ENCODE measurements at places on chromosomes 7 and 10. TPM values are rescaled to one million over a fixed set of nuclear protein-coding genes. Genes with fewer than 3 reads are reported as not detected.

DNA sequence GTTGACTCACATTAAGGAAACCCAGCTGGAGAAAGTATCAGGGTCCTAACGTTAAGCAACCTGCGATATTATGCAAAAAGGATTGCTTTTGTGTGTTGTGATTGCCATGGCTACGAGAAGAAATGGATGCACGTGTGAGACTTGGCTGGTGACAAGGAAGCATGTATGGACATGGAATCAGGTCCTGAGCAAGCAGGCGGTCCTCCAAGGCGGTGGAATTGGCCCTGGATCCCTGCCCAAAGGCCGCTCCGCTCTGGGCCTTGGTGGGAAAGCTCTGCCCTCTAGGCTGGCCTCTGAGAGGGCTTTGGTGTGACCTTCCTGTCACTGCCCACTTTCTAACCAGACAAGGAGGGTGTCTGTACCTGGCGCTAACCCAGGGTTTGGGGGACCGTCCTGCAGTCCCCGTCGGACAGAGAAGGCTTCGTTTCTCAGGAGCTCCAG lies 192.1 kb downstream of the EBF3 start:
- DNase-seq = peak; percentile 11

GRCh38 chr10:491667-492424 lies 197.6 kb downstream of the DIP2C start:
- DNase-seq = no peak

- DNase-seq = no peak
Measured at GRCh38 chr10:36450380-36450779, 675.0 kb upstream of the ANKRD30A start.

GRCh38 chr7:41053820-41054219 lies 649.1 kb downstream of the INHBA start:
- DNase-seq = no peak

DNA sequence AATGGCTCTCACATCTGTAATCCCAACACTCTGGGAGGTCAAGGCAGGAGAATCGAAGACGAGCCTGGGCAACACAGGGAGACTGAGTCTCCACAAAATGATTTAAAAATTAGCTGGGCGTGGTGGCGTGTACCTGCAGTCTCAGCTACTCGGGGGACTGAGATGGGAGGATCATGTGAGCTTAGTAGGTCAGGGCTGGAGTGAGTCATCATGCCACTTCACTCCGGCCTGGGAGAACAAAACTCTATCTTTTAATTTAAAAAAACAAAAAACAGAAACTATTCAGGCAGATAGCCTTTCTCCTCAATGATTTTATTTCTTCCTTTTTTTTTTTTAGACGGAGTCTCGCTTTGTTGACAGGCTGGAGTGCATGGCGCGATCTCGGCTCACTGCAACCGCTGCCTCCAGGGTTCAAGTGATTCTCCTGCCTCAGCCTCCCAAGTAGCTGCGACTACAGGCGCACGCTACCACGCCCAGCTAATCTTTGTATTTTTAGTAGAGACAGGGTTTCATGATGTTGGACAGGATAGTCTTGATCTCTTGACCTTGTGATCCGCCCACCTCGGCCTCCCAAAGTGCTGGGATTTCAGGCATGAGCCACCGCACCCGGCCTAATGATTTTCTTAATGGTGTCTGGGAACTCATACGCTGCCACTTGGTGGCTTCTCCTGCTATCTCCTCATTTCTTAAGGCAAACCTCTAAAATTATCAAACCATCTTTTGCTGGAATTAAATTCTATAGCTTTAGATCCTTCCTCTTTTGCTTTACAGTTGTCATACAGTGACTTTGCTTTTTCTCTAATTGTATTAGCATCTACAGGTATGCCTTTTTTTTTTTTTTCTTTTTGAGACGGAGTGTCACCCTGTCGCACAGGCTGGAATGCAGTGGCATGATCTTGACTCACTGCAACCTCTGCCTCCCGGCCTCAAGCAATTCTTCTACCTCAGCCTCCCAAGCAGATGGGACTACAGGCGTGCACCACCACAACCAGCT lies 22.9 kb downstream of the SRPK2 start:
- no peak for DNase-seq

DNA sequence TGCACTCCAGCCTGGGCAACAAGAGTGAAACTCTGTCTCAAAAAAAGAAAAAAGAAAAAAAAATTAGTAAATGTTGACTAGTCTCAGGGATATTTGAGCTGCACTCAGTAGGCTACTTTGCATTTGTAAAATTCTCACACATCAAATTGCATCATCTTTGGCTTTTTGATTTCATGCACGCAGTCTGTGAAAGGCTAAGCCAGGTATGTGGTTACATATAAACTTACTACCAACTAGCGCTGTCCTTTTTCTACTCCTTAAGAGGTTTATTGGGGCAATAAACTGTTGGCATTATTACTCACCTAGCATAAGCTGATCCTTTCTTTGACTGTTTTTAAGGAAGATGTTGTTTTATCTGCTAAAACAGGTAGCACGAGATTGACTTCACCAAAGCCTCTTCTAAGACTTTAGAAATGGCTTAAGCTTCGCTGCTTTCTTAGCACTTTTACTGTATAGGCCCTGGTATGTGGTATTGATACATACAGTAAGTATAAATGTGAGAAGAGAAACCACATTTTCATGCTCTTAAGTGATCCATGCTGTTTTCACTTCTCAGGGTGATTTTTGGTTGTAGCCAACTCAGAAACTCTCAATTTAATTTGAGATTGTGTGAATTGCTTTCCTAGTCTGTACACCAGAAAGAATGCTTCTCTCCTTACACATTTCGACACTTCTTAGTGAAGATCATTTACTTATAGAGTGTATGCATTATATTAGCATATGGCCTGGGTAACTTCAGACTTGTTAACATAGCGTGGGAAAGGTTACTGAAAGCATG lies 323.9 kb downstream of the AUTS2 start:
- DNase-seq = no peak

- peak; percentile 78 for DNase-seq
Measured at GRCh38 chr10:76251841-76252671, 820.6 kb downstream of the LRMDA start.

GRCh38 chr10:46231087-46231486 lies 55.7 kb upstream of the ANTXRL start:
- no peak for DNase-seq

DNA sequence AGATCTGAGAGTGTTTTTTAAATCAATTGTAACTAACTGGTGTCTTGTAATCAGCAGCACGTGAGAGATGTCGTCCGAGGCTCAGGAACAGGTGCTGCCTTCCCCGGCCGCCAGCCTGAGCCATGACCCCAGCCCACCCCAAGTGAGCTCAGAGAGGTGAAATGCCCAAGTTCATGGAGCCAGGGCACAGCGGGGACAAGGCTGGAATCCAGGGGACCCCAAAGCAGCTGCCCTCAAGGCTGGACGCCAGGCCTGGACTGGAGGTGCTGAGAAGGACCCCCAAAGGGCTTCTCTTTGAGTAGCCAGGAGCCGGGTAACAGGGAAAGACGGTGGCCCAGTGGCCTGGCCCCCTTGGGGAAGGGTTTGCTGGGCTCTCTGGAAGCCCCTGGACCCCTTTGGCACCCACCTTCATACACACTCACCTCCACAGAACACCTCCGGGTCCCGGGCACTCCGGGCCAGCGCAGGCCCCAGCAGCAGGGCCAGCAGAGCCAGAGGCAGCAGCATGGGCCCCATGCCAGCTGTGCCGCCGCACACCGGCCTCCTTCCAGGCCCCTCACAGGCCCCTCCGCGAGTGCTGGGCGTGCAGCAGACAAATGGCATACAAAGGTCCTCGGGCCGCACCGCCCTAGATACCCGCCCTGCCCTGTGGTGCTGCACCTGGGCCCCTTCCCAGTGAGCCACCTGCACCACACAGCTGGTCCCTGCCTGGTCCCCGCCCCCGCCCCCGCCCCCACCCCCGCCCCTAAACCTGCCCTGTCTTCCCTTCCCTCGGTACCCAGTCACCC lies 24.0 kb upstream of the CNPY1 start:
- DNase-seq = no peak

GRCh38 chr10:101319241-101319915 lies 34.6 kb upstream of the BTRC start:
- no peak for DNase-seq

GRCh38 chr7:134696261-134696660 lies 49.6 kb downstream of the BPGM start:
- DNase-seq = no peak

GRCh38 chr7:69277366-69277765 lies 320.9 kb upstream of the AUTS2 start:
- DNase-seq = no peak

- DNase-seq = no peak
Measured at GRCh38 chr10:90642136-90642535, 215.7 kb downstream of the HTR7 start.

- DNase-seq = no peak
Measured at GRCh38 chr10:95487994-95488393, 73.2 kb downstream of the SORBS1 start.

GRCh38 chr7:113285411-113285810 lies 167.1 kb upstream of the SMIM30 start:
- DNase-seq = no peak

DNA sequence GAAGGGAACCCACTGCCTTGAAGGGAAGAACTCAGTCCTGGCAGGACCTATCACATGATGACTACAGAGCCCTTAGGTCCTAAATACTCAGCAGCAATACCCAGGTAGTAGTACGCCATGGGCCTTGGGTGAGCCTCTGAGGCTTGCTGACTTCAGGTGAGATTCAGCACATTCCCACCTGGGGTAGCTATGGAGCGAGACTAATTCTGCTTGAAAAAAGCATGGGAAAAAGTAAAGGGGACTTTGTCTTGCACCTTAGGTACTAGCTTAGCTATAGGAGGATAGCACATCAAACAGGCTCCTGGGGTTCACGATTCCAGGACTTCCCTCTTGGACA lies 98.2 kb upstream of the MEOX2 start:
- DNase-seq = no peak

- no peak for DNase-seq
Measured at GRCh38 chr7:44048031-44048795, 3.7 kb downstream of the DBNL start.

DNA sequence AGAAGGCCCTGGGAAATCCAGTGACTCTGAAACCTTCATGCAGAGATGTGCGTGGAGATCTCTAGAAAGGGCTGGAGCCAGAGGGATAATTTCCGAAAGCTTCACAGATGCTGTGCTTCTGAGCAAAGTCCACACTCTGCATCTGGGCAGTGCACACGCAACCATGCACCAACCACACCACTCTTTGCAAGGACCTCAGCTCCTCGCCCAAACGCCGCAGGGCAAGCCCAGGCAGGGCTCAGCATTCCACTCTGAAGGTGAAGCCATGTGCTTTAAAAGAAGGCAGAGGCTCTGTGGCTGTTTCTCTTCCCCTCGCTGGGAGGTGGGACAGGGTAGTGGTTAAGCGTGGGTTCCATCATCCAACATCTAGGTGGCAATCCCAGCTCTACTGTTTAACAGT lies 48.4 kb downstream of the ASB13 start:
- DNase-seq = no peak

GRCh38 chr10:62079885-62080559 lies 178.5 kb downstream of the ARID5B start:
- DNase-seq = no peak

DNA sequence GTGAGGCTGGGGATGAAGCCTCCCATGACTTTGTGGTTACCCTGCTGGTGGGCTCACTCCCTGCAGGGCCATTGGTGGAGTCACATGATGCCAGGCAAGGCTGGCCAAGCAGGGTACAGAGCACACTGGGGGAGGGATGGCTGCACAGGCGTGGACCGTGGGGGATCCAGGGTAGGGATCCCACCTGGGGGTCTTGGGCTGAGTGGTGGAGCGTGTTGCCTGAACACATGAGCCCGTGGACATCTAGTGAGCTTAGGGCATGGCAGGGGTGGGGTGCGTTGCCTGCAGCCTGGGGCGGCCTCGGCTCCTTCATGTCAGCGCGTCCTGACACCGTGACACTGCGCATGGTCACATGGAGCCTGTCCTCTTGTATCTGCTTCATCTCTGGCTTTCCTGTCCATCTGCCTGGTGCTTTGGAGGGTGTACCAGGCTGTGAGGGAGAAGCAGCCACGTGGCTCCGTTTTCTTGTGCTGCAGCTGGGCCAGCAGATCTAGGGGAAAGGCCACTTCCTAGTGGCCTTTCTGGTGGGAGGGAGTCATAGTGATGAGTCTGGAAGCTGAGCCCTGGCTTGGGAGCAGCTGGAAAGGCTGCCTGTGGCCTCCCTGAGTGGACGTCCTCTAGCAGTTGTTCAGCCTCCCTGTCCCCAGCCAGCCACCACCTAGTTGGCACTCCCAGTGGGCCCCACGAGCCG lies 96.2 kb downstream of the LHPP start:
- no peak for DNase-seq

GRCh38 chr10:3478153-3478552 lies 305.6 kb upstream of the PITRM1 start:
- no peak for DNase-seq

- DNase-seq = peak; percentile 34
Measured at GRCh38 chr10:1240341-1240775, 184.2 kb downstream of the WDR37 start.

GRCh38 chr7:93117327-93117726 lies 452 bp downstream of the SAMD9 start:
- DNase-seq = no peak

- no peak for DNase-seq
Measured at GRCh38 chr7:102834999-102835398, 77.8 kb upstream of the LRRC17 start.

DNA sequence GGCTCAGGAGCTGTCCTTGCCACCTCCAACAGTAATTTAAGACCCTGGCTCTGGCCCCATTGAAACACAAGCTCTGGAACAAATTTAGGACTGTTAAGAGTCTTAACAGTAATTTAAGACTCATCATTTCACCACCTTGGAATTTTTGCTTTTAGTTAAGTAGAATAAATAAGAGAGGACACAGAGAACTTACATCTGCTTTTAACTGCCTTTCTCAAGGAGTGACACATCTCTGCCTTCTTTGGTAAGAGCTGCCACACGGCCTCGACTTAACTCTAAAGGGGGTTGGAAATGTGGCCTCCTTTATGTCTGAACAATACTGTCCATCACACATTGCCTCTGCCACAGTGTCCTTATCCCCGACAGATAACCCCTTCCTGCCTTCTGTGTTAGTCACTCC lies 77.9 kb downstream of the HERPUD2 start:
- DNase-seq = no peak

GRCh38 chr7:151871904-151872303 lies 5.0 kb downstream of the PRKAG2 start:
- no peak for DNase-seq

DNA sequence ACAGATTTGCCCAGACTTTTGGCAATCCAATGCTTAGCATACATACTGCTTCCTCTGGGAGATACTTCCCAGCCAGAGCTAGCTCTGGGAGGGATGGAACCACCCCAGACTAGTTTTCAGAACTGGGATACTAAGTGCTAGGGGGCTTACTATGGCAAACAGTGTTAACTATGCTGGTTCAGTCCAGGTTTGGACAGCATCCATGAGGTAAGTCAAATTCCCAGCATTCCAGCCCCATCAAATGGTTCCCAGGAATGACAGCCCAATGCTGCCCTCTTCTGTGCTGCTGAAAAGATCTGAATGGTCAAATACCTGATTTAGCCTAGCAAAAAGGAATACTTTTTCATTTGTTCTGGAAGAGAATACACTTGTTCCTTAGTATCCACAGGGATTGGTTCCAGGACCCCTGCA lies 141.7 kb upstream of the CCDC6 start:
- no peak for DNase-seq

INHBA gene
- total RNA-seq = 51.4 TPM

RELN gene
- 9.7 TPM for total RNA-seq

OR13A1 gene
- total RNA-seq = 0.35 TPM

NT5C3A gene
- 29.8 TPM for total RNA-seq

CALCR gene
- not detected for total RNA-seq

KCP gene
- 22.5 TPM for total RNA-seq

CCDC136 gene
- 34.6 TPM for total RNA-seq

RAB18 gene
- 93.7 TPM for total RNA-seq

AEBP1 gene
- 96.8 TPM for total RNA-seq

SRRM3 gene
- 8.2 TPM for total RNA-seq

MOGAT3 gene
- total RNA-seq = not detected

THAP5 gene
- 28.4 TPM for total RNA-seq

Data from mesothelial cell of epicardium (in vitro differentiated cells).